Natural killer cell (primary cell): ENCODE measurements at places on chromosomes 13 and 19. TPM values are rescaled to one million over a fixed set of nuclear protein-coding genes. Genes with fewer than 3 reads are reported as not detected.

IGFL3 gene
- total RNA-seq = not detected

ZNF534 gene
- not detected for total RNA-seq

PEG3 gene
- not detected for total RNA-seq

GAPDHS gene
- total RNA-seq = not detected

NLRP9 gene
- total RNA-seq = not detected

DNA sequence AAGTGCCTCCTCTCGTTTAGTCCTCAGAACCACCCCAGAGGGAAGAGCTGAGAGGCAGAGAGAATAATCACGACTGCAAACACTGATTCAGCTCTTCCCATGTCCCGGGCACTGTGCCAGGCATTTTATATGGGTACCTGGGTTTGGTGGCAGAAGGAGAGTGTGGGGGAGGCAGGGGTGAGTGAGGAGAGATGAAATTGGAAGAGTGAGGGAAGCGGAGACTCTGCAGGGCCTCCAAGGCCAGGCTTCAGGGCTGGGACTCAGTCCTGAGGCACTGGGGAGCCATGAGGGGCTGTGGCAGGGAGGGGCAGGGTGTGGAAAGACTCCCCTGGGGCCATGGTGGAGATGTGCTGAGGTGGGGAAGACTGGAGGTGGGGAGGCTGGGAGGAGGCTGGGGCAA lies 8.7 kb downstream of the SYNGR4 start:
- H3K27me3 ChIP-seq = no peaks in the 10 kb centered on the region
- H3K36me3 ChIP-seq = no peaks in the 10 kb centered on the region
- no peak overlapping the region for H3K4me3 ChIP-seq

- DNase-seq = no peak
- no peak overlapping the region for H3K27ac ChIP-seq
- peaks cover 48% of the 10 kb centered on the region for H3K27me3 ChIP-seq
- peaks cover 12% of the 10 kb centered on the region for H3K4me1 ChIP-seq
- no peak overlapping the region for H3K4me3 ChIP-seq
Observed at GRCh38 chr13:35469806-35470525, 6.5 kb downstream of the MAB21L1 start.

DNA sequence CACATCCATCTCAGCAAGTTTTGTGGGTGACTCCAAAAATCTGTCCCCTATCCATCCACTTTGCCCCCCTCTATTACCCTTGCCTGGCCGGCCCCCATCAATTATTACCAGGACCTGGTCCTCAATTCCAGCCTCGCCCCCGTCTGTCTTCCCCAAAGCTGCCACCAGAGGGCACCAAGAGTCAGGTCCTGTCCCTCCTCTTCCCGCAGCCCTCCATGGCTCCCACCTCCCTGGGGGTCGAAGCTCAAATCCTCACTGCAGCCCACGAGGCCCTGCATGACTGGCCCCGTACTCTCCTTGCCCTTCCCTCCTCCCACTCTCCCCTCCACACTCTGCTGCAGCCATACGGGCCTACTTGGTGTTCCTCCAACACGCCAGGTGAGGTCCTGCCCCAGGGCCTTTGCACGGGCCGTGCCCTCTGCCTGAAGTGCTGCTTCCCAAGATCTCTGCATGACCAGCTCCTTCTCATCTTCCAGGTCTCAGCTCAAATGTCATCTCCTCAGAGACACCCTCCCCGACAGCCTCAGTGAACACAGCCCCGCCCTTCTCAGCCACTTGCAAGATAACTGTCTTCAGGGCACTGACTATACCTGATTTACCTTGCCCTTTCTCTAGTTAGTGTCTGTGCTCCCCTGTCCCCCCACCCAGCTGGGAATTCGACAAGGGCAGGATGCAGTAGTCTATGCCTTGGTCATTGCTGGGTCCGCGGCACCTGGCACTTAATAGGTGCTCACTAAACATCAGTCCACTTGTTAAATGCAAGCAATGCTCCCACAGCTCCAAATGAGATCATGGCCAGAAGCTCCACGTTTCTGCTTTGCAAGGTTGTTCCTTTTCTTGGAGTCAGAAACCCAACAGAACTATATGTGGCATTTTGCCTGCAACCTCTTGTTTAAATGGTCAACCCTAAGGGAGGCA lies 16.8 kb upstream of the SEMA6B start:
- peaks cover 4% of the 10 kb centered on the region for H3K4me1 ChIP-seq
- no peaks in the 10 kb centered on the region for H3K36me3 ChIP-seq
- no peak overlapping the region for H3K27ac ChIP-seq
- peak; percentile 77 for DNase-seq
